ENCODE measurements at places on chromosomes 4 and X.
A peak's percentile ranks its signal among the peaks of the same experiment; 100 is the strongest.

- no peak for DNase-seq
Measured at GRCh38 chr4:177487977-177488376, 45.7 kb upstream of the AGA start.

DNA sequence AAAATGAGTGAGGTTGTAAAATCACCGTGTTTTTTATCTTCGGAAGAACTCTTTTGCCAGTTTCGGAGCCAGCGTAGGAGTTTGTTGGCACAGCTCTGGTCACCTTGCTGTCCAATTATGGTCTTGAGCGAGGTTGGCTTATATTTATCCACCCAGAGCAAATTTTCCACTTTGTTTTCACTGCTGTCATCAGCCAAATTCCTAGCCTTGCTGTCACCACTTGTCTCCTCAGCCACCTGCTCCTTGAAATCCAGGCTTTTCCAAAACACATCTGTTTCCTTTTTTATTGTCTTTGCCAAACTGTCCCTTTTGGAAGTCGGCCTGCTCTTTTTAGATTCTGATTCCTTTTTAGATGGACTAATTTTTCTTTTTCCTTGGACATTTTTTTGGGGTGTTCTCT is 57.6 kb downstream of the RFC1 start:
- DNase-seq = no peak

DNA sequence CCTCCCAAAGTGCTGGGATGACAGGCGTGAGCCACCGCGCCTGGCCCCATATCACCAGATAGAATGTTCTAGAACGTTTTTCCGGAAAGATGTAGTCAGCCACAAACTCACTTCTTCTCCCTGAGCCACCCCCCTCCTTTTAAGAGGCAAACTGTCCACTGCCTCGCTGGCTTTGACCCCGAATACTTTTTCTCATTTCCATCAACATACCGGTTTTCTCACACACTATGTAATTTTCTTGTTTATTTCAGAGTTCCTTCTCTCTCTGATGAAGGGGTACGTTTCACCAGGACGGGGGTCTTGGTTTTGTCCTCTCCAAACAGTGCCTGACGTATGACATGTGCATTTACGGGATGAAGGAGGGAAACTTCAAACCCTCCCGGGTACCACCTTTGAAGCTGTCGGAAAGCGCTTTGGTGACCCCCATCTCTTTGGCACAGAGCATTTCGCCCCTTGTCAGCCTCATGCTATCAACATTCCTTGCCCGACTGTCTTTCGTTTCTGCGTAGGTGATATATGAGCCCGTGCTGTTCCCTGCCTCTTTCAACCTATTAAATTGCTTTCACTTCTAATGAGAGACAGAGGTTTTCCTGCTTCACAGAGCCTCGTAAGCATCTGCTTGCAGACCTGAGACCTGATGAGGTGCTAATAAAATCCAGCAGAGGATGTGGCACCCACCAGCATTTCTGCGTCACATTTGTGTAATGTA is 73.8 kb downstream of the CRLF2 start:
- no peak for DNase-seq

DNA sequence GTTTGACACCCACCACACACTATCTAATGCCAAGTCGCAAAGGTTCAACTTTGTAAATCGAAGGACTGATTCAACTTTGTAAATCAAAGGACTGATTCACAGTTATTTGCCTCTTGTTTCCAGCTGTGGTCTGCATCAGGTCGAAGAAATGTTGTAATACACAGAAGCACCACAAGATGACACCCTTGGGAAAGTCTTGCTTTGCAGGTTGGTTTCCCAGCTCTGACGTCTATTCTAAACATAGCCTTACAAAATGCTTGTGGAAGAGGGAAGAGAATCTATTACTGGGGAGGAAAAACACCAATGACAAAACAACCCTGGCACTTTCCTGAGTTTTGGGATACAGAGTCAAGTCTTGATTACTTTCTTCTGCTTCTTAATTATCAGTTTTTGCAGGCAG is 35.3 kb downstream of the SUPT20HL1 start:
- peak; percentile 31 for DNase-seq

DNA sequence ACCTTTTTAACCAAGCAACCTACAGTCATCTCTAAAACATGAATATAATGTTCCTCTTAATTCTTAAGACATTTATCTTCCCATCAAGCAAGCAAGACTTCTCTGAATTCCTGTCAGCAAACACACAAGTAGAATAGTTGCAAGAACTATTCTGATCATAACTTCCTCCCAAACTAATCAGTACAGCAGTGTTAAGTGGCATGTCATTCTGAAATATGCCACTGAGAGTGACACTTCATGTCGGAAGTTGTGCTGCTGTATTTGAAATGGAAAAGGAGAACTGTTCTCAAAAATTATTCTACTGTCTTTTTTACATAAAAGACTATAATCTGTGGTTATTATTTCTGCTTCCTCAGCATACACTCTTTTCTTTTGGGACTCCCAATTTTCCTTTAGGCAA is 546.6 kb downstream of the PCDH18 start:
- DNase-seq = no peak

GRCh38 chr4:48268956-48269860 is at the start of gene TEC:
Gene TEC, minus strand, starts transcription at chr4:48269838. Its CDS starts 41,224 bp downstream, at chr4:48228614.
- no peak for DNase-seq

DNA sequence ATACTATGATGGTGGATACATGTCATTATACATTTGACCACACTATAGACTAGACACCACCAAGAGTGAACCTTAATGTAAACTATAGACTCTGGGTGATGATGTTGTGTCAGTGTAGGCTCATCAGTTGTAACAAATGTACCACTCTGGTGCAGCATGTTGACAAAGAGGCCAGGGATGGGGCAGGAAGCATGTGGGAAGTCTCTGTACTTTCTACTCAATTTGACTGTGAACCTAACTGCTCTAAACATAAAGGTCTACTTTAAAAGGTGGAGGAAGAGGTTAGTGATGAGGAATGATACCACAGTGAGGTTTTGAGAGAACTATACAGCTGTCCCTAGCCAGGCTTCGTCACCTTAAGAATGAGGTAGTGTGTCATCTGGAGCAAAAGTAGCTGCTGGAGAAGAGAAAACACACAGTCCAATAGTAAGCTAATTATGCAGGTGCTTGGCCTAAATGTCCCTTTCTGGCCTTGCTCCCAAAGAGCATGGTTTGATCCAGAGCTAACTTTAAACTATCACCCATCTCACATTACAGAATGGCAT is 38.4 kb downstream of the GRSF1 start:
- DNase-seq = no peak

DNA sequence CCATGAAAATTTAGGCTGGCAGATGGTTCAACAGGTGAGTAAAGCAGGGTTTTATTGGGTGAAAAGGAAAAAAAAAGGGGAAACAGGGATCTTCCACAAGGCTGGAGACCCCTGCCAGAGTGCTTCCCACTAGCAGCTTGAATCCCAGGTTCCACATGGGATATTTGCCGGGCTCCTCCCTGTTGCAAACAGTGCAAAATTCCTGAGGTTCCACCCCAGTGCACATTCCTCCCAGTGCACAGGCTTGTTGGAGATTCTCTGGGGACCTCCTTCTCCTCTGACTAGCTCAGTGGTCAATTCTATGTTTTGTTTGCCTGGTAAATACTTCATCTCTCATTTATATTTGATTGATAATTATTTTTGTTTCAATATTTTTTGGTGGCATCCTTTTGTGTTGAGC is 66.4 kb upstream of the UGT2B15 start:
- no peak for DNase-seq

GRCh38 chrX:103830848-103831247 is 1.2 kb downstream of the RAB9B start:
- no peak for DNase-seq

GRCh38 chr4:751676-752075 is 46.0 kb downstream of the PCGF3 start:
- no peak for DNase-seq

GRCh38 chr4:137611998-137612700 is 79.9 kb upstream of the PCDH18 start:
- peak; percentile 11 for DNase-seq

DNA sequence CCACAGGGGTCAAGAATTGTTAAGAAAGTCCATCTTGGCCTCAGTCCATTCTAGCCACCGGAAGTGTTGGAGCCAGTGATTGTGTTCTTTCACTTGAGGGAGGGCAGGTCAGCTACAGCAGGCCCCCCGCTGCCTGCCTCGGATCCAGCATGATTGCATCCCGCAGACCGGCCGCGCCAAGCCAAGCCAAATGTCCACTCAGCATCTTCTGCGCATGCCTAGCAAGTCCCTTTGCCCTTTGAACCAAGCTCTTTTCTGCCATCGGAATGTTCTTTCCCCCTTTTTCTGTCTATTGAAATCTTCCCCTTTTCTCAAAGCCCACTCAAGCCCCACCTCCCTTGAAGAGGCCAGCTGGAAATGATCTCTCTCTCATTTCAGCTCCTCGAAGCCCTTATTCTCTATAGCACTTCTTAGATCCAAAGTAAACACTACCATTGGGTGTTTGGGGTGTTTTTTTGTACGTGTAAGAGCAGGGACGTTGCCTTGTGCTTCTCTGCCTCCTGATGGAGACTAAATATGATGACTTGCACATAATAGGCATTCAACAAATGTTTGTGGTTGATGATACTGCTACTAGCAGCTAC is 147.8 kb upstream of the BCOR start:
- DNase-seq = no peak
